Hematopoietic multipotent progenitor cell (in vitro differentiated cells): ENCODE measurements at places on chromosomes 11 and 22. TPM values are rescaled to one million over a fixed set of nuclear protein-coding genes. Genes with fewer than 3 reads are reported as not detected.

The PAFAH1B2 gene
- total RNA-seq = 72.4 TPM

The OR5P2 gene
- total RNA-seq = not detected

The TMEM191B gene
- total RNA-seq = 1.3 TPM

The C11orf52 gene
- total RNA-seq = not detected

The KRTAP5-6 gene
- not detected for total RNA-seq

The KCNJ11 gene
- 1.1 TPM for total RNA-seq

- peak; percentile 12 for DNase-seq
These were observed 19.1 kb downstream of the MUC6 start for GRCh38 chr11:1017269-1018005.

DNA sequence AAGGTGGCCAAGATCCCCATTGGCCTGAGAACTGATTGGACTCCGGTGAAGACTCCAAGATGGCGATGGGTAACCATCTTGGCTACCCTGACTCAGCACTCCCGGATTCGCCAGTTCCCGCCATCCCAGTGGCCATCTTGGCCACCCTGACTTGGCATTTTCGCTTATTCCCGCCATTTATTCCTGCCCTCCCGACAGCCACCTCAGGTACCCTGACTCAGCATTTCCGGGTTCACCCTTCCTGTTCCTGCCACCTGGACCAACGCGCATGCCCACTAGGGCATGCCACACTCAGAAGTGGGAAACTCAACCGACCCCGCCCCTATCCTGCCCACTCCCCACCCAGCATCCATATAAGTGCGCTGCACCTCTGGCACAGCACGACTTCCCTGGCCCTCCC lies 7.8 kb downstream of the OR8K5 start:
- DNase-seq = no peak

DNA sequence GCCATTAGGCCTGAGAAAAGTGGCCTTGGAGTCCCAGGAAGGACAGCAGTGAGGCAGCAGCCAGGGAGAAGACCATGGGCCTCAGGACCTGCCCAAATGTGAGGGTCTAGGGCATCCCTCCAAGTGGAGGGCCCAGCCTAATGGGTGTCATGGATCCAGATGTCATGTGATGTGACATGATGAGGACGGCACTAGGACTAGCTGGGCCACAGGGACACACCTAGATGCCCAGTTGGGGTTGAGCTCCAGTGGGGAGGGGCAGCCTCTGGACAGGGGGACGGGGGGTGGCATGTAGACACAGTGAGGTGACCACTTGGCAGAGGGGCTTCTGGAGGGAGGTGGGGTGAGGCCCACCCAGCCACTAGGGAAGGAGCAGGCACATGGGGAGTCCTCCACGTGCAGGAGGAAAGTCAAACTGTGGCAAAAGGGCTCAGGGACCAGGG lies 5.4 kb downstream of the SCARF2 start:
- no peak for DNase-seq

- DNase-seq = no peak
These were observed 33.1 kb upstream of the SMPD1 start for GRCh38 chr11:6357222-6357621.

DNA sequence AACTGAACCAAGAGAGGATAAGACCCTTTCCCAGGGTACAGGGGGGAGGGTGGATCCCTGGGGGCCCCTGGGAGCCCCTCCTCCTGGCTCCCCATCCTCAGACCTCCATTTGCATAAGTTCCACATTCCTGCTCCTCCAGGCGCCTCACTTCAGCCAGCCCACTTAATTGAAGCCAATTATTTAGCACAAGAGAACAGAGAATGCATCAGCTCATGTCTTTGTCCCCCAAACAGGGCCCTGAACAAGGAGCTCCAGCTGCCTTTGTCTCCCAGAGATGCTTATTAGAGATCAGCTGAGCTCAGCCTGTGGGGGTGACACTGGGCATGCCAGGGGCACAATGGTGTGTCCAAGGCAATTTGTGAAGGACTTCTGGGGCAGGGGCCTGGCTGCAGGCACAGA lies 89.9 kb upstream of the PRDM11 start:
- no peak for DNase-seq

- DNase-seq = no peak
These were observed 787 bp downstream of the SMDT1 start for GRCh38 chr22:42080287-42080686.

- DNase-seq = no peak
These were observed 51.6 kb downstream of the GRAMD1B start for GRCh38 chr11:123481640-123482039.

GRCh38 chr11:70016666-70017367 lies 61.3 kb upstream of the ANO1 start:
- DNase-seq = no peak
